ENCODE measurements at places on chromosomes 2 and 18.

- DNase-seq = no peak
Observed at GRCh38 chr18:37577051-37577611, 11.5 kb upstream of the CELF4 start.

DNA sequence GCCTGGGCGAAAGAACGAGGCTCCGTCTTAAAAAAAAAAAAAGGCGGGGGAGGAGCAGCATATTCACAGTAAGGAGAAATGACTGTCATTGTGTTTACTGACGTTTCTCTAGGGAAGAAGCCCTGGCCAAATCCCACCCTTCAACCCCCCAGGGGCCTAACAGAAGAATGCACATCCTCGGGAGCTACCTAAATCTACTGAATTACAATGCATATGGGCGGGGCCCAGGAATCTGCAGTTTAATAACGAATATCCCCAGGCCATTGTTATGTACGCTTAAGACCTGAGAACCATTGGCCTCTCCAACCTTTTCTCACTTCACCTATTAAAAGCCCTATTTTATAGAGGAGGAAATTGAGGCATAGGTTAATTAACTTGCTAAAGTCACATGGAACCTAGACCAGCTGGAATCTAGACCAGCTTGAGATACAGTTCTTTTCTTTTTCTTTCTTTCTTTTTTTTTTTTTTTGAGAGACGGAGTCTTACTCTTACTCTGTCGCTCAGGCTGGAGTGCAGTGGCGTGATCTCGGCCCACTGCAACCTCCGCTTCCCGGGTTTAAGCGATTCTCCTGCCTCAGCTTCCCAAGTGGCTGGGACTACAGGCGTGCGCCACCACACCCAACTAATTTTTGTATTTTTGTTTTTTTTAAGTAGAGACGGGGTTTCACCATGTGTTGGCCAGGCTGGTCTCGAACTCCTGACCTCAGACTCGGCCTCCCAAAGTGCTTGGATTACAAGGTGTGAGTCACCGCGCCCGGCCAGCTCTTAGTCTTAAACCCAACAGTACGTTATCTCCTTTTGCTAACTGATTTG is 708 bp upstream of the RIF1 start:
- no peak for DNase-seq

- peak; percentile 37 for DNase-seq
Observed at GRCh38 chr2:176018708-176019107, 16.6 kb upstream of the LNPK start.

DNA sequence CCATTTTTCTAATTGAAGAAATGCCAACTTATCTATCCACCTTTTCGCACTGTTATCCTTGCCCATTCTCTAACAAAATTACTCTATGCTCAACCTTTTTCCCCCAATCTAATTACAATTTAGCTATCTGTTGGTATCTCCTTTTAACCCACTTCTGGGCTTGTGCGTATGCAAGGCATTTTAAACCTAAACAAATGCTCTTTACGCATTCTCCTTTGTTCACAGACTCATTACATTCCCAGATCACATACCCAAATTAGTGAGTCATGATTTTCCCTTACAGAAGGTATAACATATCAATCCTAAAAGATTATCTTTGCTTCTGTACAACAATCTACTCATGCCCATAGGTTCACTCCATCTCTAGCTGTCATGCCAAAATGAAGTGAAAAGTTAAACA is 71.7 kb upstream of the LYPD1 start:
- DNase-seq = no peak

GRCh38 chr18:64982414-64983055 is 768.3 kb upstream of the CDH7 start:
- DNase-seq = no peak

- no peak for DNase-seq
Observed at GRCh38 chr2:50396298-50396631, 635.7 kb downstream of the NRXN1 start.

GRCh38 chr2:9781252-9781651 is 62.0 kb upstream of the TAF1B start:
- no peak for DNase-seq

DNA sequence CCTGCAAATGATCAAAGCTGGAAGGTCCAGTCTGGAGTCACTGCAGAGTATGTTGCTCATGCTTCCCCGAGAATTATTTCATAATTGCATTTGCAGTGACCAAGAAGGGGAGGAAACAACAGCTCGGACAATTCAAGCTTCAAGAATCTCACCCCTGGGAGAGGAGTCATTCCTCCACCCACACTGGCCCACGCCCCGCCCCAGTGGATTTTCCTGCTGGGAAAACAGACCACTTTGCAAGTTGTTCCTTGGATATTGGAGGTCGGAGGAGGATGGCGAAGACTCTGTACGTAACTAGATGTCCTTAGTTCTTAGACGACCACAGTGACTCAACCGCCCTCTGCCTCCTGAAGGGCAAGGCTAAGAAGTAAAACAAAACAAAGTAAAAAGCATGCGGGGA is 159.4 kb downstream of the TPO start:
- DNase-seq = peak; percentile 61

DNA sequence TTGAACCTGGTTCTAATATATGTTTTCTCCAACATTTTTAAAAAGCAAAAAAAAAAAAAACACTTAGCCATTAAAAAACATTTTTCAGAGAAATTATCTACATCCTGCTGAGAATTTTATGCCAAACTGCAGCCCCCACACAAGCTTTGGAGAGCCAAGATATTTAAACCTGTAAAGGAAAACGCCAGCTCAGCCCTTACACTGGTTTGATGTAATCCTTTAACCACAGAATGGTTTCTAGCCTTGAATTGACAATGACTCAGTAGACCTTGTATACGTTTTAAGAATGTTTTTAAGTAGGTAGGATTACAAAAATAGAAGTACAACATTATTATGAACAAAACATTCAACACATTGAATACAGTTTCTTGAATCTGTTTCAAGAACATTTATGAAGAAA is 113.6 kb downstream of the BABAM2 start:
- DNase-seq = peak; percentile 67

DNA sequence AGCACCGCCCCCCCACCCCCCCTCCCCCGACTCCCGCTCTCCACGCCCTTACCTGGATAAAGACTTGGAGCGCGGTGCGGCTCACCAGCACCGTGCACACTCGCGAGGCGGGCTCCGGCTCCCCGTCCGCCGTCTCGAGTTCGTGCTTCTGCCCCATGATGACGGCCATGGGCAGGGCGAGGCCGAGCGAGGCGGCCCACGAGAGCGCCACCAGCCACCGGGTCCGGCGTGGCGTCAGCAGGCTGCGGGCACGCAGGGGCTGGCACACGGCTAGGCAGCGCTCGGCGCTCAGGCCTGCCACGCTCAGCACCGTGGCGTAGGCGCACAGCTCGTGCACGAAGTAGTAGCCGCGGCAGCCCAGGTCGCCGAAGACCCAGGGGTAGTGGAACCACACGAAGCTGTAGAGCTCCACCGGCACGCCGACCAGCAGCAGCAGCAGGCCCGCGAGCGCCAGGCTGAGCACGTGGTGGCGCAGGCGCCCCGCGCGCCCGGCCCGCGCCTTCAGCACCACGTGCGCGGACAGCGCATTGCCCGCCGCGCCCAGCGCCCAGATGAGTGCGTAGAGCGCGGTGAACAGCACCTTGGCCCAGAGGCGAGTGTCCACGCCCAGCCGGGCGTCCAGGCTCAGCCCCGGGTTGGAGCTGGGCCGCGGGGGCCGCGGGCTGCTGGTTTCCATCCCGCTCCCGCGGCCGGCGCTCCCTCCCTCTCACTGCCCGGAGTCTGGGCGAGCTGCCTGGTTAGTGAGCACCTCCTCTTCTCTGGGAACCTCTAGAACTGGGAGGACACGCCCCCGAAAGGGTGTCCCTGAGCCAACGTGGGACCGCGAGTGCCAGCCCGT is at the start of gene NTSR2:
NTSR2 (minus strand) TSS at position 742 of the 838 bp plus-strand sequence; CDS start at position 676, 66 bp downstream.
- peak; percentile 50 for DNase-seq

GRCh38 chr2:5691985-5692529 is at the start of gene SOX11:
Gene SOX11, plus strand, starts transcription at chr2:5692384. Its CDS starts 338 bp downstream, at chr2:5692722.
- DNase-seq = peak; percentile 98

DNA sequence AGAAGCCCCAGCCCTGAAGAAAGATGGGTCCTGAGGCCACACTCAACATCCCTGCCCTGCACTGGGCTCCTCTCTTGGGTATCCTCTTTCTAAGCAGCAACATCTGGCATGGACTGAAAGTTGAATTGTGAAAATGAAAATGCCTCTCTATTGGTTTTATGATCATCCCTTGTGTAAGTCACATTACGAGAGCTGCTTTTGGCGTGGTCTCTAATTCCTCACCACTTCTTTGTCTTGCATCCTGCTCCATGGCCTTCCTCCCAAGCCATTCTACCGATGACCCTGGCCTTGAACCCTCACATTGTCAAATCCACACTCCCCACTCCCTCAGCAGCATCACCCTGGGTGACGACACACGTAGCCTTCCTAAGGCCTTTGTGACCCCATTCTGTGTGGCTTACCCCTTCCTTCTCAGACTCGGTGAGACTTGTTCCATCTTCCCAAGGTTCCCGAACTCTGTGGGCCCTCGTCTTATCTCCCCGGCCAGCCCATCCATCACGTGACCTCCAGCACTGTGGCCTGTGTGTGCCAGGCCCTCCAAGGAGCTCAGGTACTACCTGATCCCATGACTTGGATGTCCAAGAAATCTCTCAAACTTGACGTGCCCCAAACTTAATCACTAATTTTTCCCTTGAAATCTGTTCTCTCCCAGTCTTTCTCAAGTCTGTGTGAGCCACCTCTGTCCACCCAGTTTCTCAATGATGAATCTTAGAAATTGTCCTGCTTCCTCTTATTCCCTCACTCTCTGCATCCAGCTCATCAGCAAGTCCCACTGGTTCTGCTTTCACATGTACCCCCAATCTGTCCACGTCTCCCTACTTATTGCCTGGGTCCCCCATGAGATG is 194.7 kb upstream of the HS6ST1 start:
- DNase-seq = no peak

DNA sequence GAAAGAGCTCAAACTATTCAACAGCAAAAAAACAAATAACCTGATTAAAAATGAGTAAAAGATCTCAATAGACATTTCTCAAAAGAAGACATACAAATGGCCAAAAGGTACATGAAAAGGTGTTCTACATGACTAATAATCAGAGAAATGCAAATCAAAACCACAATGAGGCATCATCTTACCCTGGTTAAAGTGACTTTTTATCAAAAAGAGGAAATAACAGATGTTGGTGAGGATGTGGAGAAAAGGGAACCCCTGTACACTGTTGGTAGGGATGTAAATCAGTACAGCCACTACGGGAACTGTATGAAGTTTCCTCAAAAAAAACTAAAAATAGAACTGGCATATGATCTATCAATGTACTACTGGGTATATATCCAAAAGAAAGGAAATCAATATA is 39.8 kb upstream of the TMEM163 start:
- no peak for DNase-seq

DNA sequence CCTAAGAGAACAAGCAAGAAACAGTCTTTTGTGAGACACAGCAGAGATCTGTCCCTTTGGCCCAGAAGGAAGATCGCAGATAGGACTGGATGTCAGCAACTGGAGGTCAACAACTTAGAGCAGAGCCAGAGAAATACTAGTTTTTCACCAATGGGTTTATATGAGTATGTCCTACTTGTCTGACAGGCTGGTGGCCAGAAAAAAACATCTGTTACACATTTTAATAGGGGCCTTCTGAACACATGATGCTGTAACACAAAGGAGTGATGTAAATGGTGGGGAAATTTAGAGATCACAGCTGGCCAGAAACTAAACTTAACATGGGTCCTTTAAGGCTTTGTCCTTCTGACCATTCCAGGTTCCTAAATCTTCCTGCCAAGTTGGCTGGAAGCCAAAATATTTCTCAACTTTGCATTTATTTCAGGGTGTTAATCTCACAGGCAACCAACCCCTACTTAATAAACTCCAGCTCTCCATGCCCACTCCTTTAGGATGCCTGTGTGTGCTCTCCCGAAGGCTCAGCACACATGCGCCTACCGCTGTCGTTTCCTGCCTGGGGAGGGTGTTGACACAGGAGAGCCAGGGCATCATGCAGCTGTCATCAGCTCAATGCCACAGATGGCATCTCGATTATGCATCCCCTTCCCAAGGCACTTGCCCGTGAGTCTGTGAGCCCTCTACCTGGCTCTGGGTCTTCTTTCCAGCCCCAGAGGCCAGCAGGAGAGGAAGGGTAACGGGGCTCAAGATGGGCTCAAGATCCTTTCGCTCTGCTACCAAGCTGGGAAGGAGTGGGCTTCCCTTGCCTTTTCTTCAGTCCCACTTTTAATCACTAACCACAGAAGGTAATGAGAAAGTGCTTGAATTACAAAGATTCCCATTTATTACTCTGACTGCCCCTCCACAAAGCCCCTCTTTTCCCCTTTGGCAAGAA is 252.5 kb downstream of the ETAA1 start:
- DNase-seq = peak; percentile 52

DNA sequence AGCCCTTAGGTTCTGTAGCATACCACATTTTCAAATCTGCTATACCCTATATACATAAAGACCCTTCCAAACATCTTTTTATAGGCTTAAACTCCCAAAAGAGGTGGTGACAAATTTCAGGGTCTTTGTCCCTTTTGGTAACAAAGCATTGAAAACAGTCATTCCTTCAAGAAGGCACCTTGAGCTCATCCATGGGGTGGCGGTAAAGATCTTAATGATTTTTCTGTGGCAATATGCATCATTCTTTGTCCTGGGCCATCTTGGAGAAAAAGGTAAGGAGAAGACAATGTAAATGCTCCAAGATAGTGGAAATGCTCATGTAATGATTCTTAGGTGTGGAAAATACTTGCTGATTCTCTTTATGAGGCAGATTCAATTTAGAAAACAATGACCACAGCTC is 890.5 kb downstream of the CNTNAP5 start:
- DNase-seq = no peak

DNA sequence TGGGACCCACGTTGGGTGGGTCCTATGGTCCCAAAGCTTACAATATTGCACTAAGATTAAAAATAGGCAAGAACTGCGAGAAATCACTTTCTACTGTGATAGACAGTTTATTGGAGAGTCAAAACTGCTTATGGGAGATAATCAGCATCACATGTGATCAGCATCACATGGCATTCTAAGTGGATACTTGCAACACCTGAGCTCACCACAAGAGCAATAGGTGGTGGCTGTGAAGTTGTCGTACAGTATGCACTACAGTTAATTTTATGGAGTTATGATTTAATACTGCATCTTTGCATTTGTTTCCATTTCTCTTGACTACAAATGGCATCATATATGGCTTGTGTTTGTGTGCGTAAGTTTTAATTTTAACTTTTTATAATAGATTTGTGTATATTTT is 11.6 kb downstream of the PNO1 start:
- DNase-seq = no peak

DNA sequence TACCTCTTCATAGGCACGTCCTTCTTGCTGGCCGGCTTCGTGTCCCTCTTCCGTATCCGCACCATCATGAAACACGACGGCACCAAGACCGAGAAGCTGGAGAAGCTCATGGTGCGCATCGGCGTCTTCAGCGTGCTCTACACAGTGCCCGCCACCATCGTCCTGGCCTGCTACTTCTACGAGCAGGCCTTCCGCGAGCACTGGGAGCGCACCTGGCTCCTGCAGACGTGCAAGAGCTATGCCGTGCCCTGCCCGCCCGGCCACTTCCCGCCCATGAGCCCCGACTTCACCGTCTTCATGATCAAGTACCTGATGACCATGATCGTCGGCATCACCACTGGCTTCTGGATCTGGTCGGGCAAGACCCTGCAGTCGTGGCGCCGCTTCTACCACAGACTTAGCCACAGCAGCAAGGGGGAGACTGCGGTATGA is 2.3 kb downstream of the FZD7 start:
- peak; percentile 25 for DNase-seq

All from fibroblast of skin of scalp (primary cell).